Right cardiac atrium (tissue), 5 donors: ENCODE measurements at places on chromosomes 4 and X. TPM values are rescaled to one million over a fixed set of nuclear protein-coding genes. Genes with fewer than 3 reads are reported as not detected.

DNA sequence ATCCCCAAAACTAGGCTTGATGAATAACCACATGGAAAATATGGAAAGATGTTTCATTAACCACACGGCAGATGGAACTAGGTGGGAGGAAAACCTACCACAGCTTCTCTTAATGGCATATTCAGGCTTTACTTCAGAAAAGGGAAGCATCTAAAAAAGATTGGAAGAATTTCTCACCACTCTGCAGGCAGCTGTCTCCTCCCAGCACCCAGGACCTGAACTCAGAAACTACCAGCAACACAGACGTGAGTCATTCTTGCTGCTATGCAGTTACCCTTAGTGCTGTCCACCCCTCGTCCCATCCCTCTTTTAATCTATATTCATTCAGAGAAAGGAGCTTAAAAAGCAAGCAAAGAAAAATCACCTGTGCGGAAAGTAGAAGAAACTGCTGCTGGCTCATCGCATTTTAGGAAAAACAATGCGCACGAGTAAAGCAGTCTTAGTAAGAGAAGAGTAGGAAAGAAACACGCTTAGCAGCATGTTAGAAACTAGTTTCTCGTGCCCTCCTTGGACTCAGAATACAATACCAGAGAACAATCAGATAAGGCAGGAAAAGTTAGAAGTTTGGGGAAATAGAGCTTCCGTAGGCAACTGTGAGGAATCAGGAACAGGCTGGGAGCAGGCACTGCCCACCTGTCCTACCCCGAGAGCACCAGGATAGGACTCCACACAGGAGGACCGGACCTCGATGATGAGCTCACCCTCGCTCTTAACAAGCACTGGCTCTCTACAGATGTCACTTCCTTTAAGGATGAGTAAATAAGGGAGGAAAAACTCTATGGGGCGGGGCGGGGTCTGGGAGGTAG is 48.1 kb upstream of the ENPP6 start:
- DNase-seq: no peak

Gene CFAP299
- not detected for total RNA-seq

Gene BLOC1S4
- total RNA-seq: 7.8 TPM

Gene RBM46
- total RNA-seq: not detected

Gene NPY1R
- total RNA-seq: 4.4 TPM

Gene XAGE2
- not detected for total RNA-seq

- DNase-seq: peak; percentile 88
Observed at GRCh38 chr4:183840311-183840710, 64.8 kb upstream of the STOX2 start.

Gene CRMP1
- total RNA-seq: 1.0 TPM

DNA sequence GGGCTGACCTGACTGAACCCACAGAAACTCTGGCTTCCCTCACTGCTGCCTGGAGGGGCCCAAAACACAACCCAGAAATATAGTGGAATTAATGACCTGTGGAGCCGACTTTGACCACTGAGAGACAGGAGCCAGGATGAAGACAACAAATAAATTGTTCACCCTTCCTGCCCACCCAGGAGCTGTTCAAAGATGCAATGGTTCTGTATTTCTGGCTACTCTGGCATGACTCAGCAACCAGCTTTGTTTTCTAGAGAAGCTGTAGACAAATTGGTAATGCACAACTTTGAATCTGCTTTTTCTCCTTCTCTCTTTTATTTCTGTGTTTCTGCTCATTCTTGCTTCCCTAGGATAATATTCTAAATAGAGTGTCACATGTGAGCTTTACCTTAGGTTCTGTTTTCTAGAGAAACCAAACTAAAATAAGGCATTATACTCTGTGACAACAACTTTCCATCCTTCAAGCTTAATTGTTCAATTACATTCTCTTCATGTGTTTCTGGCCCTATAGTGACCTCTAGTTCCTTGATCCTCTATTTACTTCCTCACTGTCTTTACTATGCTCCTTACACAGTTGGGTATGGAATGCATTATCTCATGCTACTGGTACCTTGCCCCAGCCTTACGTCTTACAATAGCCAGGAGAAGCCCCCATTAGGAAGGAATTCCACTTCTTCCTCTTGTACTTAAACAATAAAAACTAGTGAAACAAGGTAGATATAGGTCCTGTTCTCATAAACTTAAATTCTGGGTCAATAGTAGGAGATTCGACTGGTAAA is 6.5 kb upstream of the PRKG2 start:
- no peak for DNase-seq

- no peak for DNase-seq
Observed at GRCh38 chr4:109332926-109333464, 30.5 kb upstream of the COL25A1 start.

DNA sequence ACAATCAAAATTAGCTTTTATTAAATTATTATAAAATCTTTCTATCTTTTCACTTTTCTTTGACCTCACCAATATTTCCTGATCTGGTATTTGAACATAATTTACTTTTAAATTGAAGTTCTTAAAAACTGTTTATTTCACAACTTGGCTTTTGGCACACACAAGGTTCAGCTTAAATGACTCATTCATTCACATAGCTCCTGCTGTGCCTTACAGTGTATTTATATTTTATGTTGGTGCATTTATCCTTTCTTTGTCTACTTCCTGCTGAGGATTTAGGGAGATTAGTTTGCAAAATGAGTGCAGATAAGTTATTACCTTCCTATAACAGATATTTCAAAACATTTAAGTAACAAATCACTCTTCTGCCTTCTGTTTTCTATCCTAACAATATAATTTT is 430.6 kb downstream of the DTHD1 start:
- no peak for DNase-seq

Gene CCKAR
- not detected for total RNA-seq

- no peak for DNase-seq
Observed at GRCh38 chrX:125333583-125333982, 13.9 kb downstream of the TEX13C start.

DNA sequence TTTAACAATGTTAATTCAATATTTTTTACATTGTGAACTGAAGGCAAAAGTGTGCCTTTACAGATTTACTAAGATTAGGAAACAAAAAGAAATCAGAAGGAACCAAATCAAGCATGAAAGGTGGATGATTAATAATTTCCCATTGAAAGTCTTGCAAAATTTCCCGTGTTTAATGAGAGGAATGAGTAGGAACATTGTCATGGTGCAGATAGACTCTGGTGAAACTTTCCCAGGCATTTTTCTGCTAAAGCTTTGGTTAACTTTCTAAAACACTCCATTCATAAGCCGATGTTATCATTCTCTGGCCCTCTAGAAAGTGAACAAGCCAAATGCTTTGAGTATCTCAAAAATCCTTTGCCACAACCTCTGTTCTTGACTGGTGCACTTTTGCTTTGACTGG is 1522.8 kb upstream of the PABPC4L start:
- DNase-seq: no peak

DNA sequence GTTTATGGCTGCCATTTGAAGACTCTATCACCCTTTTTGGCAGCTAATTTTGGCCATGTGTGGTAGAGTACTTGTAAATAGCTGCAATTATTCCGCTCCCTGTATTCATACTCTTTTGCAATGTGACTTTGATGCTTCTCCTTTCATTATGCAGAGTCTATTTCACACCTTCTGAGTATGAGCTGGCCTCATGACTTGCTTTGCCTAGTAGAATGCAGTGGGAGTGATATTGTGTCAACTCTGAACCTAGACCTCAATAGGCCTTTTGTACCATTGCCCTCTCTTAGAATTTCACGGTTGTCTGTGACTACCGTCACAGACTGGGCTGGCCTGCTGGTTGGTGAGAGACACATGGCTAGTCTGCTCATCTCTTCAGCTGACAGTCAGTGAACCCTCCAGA is 118.8 kb downstream of the DDIT4L start:
- DNase-seq: no peak

DNA sequence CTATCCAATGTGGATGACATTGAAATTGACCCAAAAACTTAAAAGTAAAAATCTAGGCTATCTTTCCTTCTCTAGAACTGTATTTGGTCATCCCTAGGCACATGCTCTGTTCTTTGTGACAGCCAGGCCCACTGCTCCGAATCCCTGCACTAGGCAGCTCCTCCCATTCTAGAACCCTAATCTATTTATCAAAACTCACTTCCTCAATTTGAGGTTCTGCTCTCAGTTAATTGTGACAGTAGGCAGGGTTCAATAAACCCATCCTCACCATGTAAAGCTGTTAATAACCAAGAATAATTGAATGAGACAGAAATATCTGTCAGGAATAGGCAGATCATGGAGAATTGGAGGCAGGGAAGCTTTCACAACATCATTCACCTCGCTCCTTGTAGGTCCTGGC is 51.9 kb upstream of the IRF2 start:
- DNase-seq: no peak

DNA sequence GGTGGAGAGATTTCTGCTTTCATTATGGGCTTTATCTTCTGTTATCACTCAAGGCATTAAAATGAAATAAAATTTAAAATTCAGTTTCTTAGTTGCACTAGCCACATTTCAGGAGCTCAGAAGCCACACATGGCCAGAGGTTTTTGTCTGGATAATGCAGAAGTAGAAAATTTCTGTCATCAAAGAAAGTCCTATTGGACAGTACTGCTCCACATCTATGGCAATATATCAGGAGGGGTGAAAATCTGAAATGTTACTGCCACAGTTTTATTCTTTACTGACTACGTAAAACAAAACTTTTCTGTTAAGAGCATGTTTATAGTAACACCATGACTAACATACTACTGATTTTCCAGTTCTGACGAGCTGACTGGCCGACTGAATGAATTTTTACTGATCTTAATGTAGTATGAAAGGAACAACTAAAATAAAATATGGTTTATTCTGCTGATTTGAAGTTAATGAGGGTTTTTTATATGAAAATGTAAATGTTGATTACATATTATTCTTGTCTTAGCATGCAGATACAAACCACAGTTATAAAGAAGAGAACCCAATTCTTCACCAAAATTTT is 264.0 kb upstream of the HAND2 start:
- DNase-seq: no peak

DNA sequence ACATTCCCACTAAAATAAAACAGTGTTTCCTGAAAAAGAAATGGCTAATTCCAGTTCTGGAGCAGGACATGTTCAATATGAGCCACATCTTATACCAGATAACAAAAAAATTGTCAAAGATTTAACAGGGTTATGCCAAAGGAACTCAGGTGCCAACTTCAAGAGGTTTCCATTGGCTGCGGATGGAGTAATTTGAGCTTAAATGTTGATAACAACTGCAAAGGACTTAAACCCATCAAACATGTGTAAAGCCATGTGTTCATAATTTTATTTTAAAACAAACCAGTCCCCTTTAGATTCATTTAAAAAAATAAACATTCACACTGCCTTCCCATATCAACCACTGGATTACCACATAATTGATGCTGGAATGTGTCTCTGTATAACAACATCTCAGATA is 156.4 kb upstream of the PCDH18 start:
- DNase-seq: no peak

Gene AMMECR1
- total RNA-seq: 1.7 TPM

GRCh38 chrX:24380262-24381187 is 20.1 kb downstream of the SUPT20HL1 start:
- no peak for DNase-seq

GRCh38 chrX:15643786-15644559 is 20.6 kb downstream of the CLTRN start:
- no peak for DNase-seq

- DNase-seq: no peak
Observed at GRCh38 chrX:40358994-40359393, 221.8 kb upstream of the ATP6AP2 start.

DNA sequence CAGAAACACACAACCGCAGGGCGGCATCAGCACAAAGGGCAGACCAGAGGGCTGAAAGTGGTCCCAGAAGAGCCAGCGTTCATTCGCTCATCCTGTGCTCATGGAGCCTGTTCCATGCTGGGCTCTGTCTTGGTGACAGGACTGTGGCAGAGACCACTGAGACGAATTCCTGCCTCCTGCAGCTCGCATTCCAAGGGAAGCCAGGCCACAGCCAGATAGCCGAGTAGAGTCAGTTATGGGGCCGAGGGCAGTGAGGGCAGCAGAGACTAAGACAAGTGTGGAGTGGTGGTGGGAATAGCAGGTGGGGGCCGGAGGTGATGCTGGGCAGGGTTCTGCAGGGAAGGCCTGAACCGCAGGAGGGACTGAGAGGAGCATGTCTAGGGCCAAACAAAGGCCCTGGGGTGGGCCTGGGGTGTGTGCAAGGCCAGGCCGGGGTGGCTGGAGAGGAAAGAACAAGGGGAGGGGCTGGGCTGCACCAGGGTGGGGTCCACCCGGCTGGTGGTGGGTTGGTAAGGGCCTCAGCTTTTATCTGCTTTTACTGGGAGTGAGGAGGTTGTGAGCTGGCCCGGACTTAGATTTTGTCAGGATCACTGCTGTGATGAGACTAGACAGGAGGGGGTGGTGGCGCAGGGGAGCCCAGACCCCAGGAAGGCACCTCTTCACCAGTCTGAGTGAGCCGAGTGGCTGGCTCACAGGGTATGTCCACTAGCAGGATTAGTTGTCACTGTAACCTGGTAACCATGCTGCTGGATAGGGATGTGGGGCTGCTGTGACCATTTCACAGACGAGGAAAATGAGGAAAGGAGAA is 6.3 kb downstream of the PSAPL1 start:
- no peak for DNase-seq

GRCh38 chrX:119177278-119177677 is 49.7 kb upstream of the KIAA1210 start:
- DNase-seq: no peak

DNA sequence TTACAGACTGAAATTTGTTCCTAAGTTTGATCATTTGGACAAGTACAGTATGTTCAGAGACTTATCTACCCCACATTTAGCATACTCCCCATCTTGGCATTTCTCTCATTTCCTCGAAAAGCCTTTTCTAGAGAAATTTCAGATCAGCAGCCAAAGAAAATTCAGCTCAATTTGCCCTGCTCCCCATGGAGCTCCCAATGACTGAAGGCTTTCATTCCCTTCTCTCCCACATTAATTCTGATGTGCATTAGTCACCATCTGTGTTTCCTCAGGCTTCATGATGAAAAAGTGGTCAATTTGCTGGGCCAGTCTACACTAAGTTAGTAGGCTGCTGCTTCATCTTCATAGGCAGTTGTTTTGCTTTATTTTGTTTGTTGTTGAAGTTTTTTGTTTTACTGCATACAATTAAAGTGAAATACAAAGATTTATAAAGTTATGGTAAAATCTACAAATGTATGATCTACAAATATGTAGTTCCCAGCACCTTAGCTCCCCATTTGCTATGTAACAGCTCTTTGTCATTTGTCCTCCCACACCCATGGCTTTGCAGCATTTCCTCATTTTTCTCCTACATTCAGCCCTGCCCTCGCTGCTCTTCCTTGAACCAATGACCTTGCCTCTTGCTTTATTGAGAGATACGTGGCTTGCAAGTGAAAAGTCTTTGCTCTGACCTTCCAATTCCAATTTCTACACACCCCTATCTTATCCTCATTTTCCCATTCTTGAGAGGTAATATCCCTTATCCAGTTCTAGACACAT is 193.9 kb downstream of the ANAPC10 start:
- DNase-seq: no peak

- DNase-seq: no peak
Observed at GRCh38 chr4:154485127-154485773, 6.3 kb downstream of the DCHS2 start.

Gene SMIM20
- 34.0 TPM for total RNA-seq

DNA sequence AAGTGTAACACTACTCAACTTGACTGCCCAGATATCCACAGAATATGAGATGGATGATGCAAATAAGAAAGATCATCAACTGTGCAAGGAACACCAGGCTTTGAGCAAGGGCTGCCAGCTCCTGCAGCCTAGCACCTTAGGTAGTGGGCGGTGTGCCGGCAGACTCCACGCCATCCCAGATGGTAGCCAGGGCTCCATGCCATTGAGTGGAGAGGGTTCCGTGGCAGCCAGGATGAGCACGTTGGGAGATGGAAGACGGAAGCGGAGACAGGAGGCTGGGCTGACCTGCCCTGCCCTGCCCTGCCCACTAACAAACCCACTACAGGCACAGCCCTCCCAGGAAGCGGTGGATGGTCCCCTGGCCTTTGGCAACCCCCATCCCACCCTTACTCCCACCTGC is 51.9 kb downstream of the TMPRSS11F start:
- DNase-seq: peak; percentile 25
